CD4-positive, alpha-beta T cell treated with Interleukin-4 for 1 hour (primary cell): ENCODE measurements at places on chromosomes 7 and 10.

DNA sequence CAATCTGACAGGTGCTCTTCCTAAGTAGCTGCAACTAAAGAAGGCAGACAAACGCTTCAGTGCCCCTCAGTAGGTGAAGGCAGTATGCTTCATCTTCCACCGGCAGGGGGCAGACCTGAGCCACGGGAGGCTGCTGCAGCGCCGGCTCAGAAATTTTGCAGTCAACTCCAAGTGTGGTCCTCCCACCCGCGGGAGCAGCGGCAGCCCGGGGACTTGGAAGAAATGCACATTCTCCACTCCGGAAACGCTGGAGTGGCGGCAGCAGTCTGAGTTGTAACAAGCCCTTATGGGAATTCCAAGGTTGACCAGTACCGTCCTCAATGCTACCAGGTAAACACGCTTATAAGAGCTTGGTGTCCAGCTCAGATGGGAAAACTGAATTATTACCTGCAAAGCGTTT, 3.4 kb downstream of the IGFBP3 start:
- peak; percentile 64 for DNase-seq

- DNase-seq: peak; percentile 79
Observed at GRCh38 chr10:103584216-103585010, 90.9 kb downstream of the NEURL1 start.

DNA sequence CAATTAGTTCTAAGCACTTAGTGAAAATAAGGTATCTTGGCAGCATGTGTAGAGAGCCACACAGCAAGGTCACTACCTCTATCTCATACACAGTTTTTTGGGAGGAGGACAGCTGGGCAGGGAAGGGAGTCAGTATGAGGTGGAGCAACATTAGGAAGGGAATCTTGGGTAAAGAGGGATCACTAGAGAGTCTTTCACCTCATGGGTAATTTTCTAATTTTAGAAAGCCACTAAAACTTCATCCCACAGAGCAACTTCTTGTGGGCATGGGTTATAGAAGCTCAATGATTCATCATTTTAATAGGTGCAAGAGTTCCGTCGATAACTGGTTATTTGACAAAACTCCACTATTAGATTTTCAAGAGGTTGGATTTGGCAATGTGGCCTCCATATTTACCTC, 2.5 kb downstream of the NRAP start:
- no peak for DNase-seq

DNA sequence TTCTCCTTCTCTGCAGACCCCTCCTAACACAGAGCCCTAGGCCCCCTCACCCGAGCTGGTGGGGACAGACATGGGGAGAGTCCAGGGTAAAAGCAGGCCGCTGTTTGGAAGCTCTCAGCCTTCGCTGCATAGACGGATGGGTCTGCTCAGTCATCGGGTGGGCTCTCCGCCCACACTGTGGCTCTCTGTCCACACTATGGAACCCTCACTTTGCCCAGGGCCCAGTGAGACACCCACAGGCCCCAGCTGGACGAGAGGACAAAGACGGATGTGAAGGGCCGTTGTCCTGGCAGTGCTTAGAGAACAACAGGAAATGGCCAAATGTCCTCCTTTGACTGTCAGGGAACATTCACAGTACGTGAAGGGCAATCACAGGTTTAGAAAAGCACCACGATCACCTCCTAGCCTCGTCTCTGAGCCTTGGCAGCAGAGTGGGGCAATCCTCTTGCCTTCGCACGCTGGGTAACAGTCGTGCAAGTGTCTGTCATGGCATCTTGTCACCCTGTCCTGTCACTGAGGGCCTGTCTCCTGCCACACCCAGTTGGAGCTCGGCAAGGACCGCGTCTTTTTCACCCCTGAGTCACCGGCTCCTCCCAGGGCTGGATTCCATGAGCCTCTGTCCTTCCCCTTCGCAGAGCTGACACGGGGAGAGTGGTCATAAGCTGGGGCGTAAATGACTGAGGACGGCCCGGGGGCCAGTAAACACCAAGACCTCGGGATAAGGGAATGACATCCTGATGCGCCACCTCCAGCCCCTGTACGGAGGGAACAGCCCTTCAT, 80.6 kb downstream of the PRKAG2 start:
- peak; percentile 81 for DNase-seq

DNA sequence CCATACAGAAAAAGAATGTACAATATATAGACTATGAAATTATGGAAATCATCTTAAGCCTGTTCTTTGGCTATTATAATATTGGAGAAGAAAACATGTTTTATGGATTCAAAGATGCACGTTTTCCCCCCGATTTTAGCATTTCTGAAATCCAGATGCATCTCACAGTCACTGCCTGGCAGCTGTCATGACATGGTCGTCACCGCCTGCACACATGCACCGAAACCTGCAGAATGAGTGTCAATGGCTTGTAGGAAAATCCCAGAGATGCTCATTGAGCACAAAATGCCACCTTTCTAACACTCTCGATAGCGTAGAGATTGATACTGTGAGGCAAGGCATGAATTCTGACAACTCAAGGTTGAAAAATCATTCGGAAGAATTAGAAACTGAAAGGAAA, 115.5 kb downstream of the TAF3 start:
- no peak for DNase-seq

DNA sequence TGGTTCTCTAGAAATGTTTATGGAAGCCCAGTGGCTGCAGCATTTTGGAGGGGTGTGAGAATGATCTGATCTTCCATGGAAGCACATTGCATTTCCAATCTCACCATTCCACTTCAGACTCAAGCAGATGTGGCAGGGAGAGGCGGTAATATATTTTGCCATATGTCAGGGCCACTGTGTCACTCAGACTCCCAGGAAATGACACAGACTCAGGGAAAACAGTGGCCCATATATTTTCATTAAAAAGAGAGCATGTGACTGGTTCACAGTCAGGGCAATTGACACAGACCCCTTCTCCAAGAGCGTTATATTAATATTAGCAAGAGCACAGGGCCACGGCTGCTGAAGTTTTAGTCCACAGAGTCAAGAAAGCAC, 149.3 kb upstream of the NRP1 start:
- no peak for DNase-seq

GRCh38 chr10:78811174-78811573, 257.6 kb upstream of the ZMIZ1 start:
- no peak for DNase-seq

DNA sequence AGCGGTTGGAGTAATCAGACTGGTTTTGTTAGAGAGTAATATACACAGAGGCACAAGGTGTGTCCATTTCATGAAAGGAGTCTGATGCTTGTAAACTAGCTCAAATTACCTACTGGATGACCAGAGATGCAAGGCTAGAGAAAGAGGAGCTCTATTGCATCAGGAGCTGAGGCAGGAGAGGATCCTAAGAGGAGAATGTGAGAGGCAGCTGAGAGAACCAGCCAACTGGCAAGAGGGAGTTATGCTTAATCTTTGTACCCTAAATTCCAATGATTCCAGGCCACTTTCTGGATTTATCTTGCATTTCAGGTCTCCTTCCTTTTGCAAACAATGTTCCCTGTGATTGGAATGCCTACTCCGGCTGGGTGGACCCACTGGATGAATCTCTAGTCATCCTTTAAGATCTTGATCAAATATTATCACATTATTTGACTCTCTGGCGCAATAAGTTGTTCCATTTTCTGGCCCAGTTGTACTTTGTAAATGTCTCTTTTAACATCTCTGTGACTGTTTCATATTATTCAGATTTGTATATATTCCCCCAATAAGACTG, 57.5 kb upstream of the PTPN12 start:
- DNase-seq: no peak

DNA sequence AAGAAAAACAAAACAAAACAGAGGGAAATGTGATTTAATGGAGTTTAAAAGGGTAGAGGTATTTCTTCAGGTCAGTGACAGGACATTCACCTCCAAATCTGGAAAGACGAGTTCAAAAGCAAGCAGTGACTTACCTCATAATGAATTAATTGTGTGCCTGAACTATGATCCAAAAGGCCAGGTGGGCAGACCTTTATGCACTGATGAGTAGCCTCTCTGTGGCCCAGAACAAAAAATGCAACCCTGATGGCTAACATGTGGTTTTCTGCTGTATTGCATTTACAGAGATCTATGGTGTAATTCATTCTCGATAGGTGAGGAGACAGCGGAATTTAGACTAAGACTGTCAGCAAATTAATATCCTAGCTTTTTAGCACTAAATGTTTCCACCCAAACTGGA, 142.0 kb downstream of the HDAC9 start:
- DNase-seq: no peak

DNA sequence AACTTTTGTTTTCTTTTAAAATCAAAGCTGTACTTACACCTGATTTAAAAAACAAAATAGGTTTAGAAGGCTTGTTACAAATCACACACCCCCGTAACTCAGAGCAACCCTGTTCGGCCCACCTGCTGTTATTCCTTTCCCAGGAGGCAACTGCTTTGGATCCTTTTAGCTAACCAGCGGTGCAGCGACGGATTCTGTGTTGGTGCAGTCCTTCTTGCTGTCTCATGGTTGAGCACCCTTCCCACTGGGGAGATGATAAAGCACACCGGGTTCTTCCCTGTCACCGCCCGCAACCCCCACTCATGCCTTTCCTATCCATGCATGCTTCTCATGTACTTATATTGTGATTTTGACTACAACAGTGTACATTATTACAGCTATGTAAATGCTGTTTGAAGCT, 24.8 kb upstream of the MKI67 start:
- no peak for DNase-seq

DNA sequence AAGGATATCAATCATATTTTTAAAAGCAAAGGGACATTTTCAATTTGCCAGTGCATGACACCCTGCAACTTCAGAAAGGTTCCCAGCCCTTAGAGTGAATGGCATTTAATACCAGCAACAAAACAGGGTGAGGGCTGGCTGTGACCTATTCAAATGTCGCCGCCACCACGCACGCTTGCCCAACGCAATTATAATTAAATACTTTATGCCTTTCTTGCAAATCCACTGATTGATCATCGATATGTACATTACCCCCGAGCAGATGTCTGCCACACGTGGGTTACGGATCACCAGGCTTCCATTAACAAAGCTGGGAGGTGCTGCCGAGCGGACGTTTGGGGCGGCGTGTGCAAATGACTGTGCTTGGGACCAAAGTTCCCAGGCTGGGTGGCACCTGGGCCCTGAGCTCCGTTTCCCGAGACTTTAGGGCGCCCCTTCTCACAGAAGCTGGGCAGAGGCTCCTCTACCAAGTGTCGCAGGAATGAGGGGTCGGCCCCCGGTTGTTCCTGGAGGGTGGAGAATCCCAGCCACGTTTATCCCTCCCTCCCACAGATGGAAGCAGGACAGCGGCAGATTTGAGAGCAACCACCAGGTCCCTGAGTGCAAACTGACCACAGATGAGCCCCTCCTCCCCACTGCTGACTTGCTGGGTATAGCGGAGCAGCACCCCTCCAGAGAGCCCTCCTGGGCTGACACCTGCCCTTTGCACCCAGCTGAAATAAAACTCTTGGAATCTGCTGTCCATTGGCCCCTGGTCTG, 3.9 kb downstream of the FOXL3 start:
- DNase-seq: no peak

DNA sequence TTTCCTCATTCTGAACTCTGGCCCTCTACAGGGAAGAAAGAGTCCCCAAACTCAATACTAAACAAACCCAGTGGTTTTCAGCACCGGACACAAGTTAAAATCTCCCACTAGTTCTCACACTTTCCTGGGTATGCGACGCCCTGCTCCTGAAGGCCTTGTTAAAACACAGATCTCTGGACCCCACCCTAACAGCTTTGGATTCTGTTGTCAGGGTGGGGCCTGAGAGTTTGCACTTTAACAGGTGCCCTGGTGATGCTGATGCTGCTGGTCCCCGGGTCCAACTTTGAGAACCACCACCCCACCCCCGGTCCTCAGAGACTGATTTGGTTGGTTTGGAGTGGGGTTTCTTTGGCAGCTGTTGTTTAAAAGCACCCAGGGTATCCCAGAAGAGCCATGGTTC, 61.6 kb downstream of the CHST3 start:
- no peak for DNase-seq

DNA sequence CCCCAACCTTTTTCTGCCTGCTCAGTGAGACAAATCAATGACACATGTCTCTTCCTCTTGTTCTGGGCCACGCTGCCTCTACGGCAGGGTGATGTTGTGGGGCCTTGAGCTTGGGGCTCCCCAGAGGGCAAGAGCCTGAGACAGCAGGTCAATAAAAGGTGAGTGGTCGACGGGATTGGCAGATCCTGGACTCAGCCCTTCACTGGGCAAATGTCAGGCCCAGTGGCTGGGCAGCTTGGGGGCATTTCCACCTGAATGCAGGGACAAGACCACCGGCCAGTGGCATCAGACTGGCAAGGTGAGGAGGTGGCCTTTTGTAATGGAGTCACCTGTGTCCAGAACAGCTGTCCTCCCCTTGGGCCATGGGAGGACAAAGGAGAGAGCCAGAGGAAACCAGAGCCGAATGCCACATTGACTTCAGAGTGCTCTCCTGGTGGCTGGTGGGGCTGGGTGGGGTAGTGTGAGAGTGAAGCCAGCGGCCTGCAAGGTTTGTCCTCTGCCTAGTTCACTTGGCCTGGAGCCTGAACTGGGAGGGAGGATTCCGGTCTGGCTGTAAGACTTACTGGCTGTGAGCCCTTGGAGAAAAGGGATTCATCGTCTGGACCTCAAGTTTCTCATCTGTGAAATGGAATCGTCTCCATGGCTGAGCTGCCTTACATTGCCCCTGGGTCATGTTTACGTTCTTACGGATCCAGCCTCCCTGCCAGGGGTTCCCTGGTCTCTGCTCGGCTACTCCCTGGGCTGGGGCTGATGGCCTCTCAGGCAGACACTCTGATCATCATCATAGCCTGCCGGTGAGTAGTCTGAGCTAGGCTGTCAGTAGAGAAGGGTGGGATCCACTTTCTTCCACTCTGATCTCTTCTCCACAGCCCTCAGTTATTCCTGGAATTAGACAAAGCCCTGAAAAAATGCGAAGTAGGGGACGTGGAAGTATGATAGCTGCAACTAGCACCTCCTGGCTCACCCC, 25.4 kb upstream of the CRHR2 start:
- DNase-seq: no peak

GRCh38 chr10:16910793-16911164, 93.6 kb upstream of the RSU1 start:
- DNase-seq: peak; percentile 25

DNA sequence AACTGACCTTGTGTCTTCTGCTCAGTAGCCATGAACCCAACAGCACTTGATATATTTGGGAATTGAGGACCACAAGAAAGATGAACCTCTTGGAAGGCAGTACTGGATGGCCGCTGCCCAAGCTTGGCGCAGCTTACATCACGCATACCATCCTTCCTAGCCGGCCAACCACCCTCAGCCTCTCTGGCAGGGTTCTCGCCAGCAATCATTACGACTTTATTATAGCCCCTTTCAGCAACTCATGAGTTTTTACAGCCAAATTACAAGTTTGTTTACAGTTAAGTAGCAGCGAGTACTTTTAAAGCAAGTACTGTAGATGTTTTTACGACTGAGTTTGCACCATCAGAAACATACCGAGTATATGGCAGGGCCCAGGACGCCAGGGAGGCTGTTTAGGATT, 769.1 kb downstream of the SUGCT start:
- no peak for DNase-seq

GRCh38 chr10:102763037-102763607, 19.4 kb downstream of the WBP1L start:
- DNase-seq: no peak

GRCh38 chr7:2224934-2225333, 7.8 kb downstream of the MAD1L1 start:
- DNase-seq: no peak

GRCh38 chr10:131892806-131893675, 7.8 kb upstream of the PPP2R2D start:
- no peak for DNase-seq

- no peak for DNase-seq
Observed at GRCh38 chr7:131145770-131146169, 181.9 kb upstream of the MKLN1 start.
